Cortex of kidney (tissue), 1 donor: ENCODE measurements at places on chromosomes 12 and 14.

DNA sequence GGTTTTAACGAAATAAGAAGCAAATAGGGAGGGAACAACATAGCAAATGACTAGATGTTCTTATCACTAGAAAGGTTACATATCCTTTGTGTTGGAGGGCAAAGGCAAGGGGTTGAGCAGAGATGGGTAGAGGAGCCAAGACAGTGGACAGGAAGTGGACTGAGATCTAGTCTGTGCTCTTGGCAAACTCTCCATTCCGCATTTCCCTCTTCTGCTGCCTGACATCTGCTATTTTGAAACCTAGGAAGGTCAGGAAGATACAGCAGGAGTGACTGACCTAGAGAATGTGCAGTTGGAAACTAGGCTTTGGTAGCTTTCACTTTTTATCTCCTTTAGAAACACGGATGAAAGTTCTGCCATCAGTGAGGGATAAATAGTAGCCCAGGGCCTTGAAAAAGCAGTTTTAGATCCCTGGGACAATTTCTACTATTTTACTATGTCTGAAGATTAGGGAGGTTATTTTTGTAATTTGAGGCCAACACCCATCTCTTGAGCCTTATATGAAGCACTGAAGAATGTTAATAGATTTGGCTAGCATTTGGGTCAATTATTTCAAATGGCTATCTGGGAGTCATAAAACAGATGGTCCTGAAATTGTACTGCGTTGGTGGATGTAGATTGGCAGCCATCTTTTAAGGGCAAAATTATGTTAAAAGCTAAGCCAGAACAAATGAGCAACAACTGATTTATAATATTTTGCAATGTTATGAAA, 410.3 kb downstream of the PCNX1 start:
- DNase-seq: no peak

GRCh38 chr12:113145720-113146551, 3.6 kb upstream of the CFAP73 start:
- no peak for DNase-seq

GRCh38 chr12:117792471-117792870, 176.3 kb downstream of the KSR2 start:
- no peak for DNase-seq

DNA sequence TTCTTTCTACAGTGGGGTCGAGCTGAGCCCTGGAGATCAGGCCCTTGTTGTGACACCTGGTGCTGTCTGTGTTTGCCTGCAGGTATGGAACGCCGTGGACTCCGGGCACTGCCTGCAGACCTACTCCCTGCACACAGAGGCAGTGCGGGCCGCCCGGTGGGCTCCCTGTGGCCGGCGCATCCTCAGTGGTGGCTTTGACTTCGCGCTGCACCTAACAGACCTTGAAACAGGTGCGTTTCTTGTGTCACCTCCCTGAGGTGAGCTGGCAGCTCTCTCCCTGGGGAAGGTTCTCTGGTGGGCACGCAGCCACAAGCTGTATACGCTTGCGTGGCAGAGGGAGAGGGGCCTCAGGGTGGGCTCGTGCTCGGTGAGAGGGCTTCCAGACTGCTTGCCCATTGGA, 119.3 kb downstream of the BEGAIN start:
- DNase-seq: no peak

GRCh38 chr14:93049867-93050331, 65.8 kb downstream of the ITPK1 start:
- DNase-seq: no peak

GRCh38 chr12:57745485-57745881, 644 bp downstream of the TSPAN31 start:
- no peak for DNase-seq

- no peak for DNase-seq
Observed at GRCh38 chr14:92579244-92579936, 65.8 kb downstream of the RIN3 start.

- DNase-seq: no peak
Observed at GRCh38 chr12:49707812-49708147, 575 bp upstream of the FMNL3 start.

DNA sequence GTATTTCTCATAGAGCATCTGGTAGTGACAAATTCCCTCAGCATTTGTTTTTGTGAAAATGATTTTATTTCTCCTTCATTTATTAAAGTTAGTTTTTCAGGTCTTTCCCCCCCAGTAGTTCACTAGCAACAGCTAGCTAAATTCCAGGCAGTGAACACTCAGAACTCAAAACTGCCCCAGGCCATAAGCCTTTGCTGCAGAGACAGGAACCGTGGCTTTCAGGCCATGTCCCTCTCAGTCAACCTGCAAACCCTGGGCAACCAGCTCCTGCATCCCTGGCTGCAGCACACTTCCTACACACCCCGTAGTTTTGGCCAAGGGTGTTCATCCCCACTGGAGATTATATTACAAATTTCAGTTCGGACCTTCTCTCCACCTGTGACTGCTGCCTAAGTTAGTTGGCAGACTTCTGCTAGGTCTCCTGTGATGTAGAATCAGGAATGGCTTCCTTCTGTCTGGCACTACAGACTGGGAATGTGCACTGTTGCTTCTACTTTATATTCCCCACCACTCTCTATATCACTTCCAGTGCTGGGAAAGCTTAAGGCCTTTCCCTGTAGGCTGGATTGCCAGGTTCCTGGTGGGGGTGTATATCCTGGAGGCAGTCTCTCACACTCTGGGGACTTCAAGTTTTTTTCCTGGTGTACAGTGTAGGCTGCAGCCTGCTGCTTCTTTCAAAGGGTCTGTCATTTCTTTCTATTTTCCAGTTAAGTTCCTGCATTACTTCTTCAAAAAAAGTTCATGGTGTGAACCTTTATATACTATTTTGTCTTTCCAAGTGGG, 924.4 kb upstream of the LRFN5 start:
- DNase-seq: no peak

- no peak for DNase-seq
Observed at GRCh38 chr12:38744041-38744440, 161.3 kb downstream of the CPNE8 start.

DNA sequence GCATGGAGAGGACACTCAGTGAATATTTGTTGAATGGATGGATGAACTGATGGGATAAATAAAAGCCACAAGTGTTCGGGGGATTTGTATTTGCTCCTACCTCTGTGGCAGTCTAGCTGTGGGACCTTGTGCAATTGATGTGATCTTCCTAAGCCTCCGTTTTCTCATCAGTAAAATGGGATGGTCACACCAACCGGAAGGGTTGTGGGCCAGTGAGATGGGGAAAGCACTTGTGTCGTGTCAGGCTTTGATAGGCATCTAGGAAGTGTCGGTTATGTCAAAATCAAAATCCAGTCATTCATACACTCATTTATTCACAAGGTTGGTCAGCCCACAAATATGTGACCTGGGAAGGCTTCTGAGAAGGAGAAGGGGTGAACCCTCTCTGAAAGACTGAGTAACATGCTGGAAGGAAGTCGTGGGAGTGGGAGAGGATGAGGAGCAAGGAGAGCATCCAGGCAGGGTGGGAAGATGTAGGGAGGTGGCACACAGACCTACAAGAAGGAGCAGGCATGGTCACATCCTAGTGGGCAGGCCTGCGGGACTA, 7.8 kb upstream of the SERPINA9 start:
- DNase-seq: no peak

DNA sequence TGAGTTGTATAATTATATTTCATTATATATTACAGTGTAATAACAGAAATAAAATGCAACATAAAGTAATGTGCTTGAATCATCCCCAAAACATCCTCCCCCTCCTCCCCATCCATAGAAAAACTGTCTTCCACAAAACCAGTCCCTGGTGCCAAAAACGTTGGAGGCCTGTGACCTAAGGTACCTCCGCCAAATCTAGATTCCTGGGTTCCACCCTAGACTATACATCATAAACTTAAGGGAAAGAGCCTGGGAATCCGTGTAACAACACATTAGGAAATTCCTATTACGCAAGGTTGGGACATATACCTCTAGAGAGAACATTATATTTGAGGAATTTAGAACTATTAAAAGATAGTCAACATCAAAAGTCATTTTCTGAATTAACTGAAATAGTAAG, 38.0 kb downstream of the SPPL3 start:
- DNase-seq: no peak

GRCh38 chr12:112424126-112424525, 5.4 kb downstream of the PTPN11 start:
- DNase-seq: no peak

DNA sequence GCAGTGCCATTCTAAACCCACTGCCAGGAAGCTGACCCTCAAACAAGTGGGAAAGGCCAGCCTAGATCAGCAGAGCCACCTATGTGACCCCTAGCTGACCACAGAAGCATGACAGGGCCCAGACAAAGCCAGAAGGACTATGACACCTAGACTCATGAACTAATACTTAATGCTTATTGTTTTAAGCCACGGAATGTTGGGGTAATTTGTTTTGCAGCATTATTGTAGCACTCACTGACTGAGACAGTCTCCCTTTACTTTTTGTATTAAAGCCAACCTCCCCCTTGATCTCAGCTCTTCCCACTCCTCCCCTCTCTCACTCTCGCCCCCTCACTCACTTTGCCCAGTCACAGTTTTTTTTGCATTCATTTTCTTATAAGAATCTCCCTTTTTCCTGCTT, 186.4 kb downstream of the RBM19 start:
- DNase-seq: no peak

- no peak for DNase-seq
Observed at GRCh38 chr14:64337888-64338615, 43.9 kb upstream of the ESR2 start.

DNA sequence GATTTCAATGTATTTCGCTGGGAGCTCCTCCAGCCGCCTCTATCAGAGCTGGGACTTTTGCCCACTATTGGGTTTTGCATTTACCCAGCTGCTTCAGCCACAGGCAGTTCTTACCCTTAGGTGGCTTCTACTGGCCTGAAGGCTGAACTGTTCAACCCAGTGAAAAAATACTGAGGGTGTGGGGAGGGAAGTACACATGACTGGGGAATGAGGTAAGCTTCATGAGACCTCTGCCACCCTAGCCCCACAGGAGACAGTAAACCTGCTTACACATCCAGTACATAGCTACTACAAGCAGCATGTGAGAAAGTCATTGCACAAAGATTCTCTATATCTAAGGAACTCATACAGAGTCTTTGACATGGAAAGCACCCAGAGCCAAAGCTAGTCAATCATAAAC, 411.1 kb downstream of the SYT1 start:
- DNase-seq: no peak

DNA sequence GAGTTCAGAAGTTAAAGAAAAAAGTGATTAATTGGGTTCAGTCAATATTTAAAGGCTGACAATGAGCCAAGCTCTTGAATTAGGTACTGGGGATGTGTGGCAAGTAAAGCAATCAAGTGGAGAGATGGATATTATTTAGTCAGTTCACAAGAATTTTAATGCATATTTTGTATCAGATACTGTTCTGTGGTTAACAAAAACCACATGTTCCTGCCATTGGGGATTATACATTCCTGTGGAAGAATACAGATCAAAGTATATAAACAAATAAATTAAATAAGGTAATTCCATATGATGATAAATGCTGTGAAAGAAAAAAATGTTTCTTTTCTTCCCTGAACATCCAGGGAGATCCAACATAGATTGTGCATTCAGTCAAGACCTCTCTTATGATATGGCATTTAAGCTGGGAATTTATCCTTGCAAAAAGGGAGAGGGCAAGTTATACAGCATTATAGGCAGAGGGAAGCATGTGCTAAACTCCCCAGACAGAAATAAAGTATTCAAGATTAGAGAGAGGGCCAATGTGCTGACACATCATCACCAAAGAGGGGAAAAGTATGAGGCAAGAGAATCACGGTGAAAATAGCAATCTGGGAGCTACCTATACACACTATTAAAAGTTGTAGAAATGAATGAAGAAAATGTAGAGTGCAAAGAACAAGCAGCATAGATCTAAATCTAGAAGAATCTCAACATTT, 17.6 kb upstream of the A2M start:
- DNase-seq: no peak

GRCh38 chr12:107519906-107520859, 165.4 kb upstream of the PWP1 start:
- no peak for DNase-seq

- no peak for DNase-seq
Observed at GRCh38 chr14:67357186-67357968, 2.2 kb downstream of the ATP6V1D start.

- DNase-seq: no peak
Observed at GRCh38 chr12:124423761-124424515, 129.0 kb downstream of the RFLNA start.

- DNase-seq: no peak
Observed at GRCh38 chr12:116222358-116222757, 55.1 kb downstream of the MED13L start.

GRCh38 chr14:105204206-105204930, 23.3 kb upstream of the NUDT14 start:
- DNase-seq: no peak

GRCh38 chr12:31890295-31891285, 68.6 kb upstream of the RESF1 start:
- DNase-seq: no peak

DNA sequence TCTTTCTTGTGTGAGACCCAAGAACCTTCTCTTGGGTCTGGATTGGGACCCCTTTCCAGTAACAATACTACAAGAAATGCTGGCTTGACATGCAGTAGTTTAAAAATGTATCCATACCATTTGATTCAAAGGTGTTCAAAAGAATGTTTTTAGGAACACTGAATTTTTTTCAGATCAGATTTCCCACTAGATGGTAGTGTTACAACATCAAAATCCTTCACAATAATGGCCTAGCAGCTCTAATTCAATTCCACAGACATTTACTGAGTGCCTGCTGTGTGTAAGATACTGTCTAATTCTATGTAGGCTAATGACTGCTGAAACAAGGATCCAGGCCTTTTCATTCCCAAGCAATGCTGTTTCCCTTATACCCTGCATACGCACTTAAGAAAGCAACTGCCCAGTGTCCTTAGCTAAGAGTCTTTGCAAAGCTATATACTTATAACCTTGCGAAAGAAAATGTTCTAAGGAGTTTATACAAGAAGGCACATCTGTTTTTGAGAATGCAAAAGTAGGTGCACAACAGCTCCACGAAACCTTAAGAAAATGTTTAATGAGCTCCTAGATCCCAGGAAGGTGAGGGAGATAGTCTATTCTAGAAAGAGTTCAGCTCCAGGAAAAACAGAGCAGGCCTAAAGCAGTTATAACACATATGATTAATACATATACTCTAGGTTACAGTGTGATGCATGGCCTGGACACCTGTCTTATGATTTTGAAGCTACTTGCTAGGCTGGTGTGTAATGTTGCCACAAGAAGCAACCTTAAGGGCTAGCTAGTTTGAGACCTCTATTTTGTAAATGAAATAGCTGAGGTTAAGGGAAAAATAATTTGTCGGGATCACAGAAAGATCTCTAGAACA, 50.9 kb upstream of the PKP2 start:
- DNase-seq: no peak

GRCh38 chr12:95648990-95649791, 97.9 kb upstream of the USP44 start:
- no peak for DNase-seq

DNA sequence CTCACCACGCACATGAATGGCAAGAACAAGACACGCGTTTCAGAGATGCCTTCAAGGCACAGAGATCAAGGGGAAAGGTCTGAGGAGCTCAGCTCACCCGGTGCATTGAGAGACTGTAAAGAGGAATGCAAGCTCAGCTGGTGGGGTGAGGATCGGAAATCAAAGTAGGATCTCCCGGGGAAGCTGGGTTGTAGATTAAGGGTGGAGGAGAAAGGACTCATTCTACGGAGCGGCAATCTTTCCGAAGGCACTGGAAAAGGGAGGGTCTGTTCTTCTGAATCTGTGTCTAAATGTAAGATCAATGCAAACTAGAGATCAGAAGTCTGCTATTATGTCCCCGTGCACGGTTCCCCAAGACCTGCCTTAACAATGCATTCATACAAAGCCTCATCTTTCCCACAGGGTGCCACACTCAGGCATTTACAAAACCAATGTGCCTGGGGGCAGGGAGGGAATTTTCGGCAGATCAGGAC, 41.6 kb upstream of the PYGL start:
- DNase-seq: no peak

GRCh38 chr12:91383099-91383498, 200.5 kb upstream of the DCN start:
- no peak for DNase-seq
